ENCODE measurements at places on chromosomes 1 and 21. TPM values are rescaled to one million over a fixed set of nuclear protein-coding genes. Genes with fewer than 3 reads are reported as not detected.

The FCMR gene
- 6.3 TPM for total RNA-seq

The FAM72C gene
- 3.6 TPM for total RNA-seq

The C1orf174 gene
- total RNA-seq = 24.8 TPM

The INSRR gene
- total RNA-seq = not detected

The FOXO6 gene
- 0.96 TPM for total RNA-seq

The OR4F16 gene
- total RNA-seq = not detected

The TMEM125 gene
- not detected for total RNA-seq

The SLC25A34 gene
- 0.43 TPM for total RNA-seq

The LYPD8 gene
- total RNA-seq = 0.11 TPM

The COL6A1 gene
- 24.1 TPM for total RNA-seq

The ALPL gene
- total RNA-seq = 0.51 TPM

The PADI1 gene
- total RNA-seq = 1.1 TPM

The AUNIP gene
- total RNA-seq = 8.3 TPM
